Vagina (tissue), 2 donors: ENCODE measurements at places on chromosomes 2 and 18. TPM values are rescaled to one million over a fixed set of nuclear protein-coding genes. Genes with fewer than 3 reads are reported as not detected.

GRCh38 chr2:197001921-197002320 is 75.4 kb upstream of the PGAP1 start:
- H3K27ac ChIP-seq = no peak overlapping the region
- no peaks in the 10 kb centered on the region for H3K36me3 ChIP-seq
- DNase-seq = no peak
- no peaks in the 10 kb centered on the region for H3K4me1 ChIP-seq

The GAL3ST2 gene
- 0.98 TPM for total RNA-seq

DNA sequence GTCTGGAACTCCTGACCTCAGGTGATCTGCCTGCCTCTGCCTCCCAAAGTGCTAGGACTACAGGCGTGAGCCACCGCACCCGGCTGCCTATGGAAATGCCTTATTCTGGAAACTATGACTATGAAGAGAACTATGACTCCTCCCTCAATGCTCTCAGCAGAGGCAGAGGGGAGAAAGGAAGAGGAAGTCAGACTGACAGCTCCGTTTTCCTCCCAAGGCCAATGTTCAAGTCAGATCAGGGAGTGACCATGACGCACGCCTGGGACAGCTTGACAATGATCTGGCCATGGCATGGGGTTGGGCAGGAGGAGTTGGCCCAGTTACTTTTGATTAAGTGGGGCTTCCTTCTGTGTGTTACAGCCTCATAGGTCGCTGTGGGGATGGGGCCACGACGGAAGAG is 44.3 kb upstream of the MRPL33 start:
- no peak overlapping the region for H3K27ac ChIP-seq
- no peak for DNase-seq
- no peak overlapping the region for H3K4me3 ChIP-seq
- H3K36me3 ChIP-seq = no peaks in the 10 kb centered on the region
- H3K27me3 ChIP-seq = no peaks in the 10 kb centered on the region

- no peaks in the 10 kb centered on the region for H3K4me1 ChIP-seq
- H3K27ac ChIP-seq = no peak overlapping the region
- DNase-seq = no peak
- H3K4me3 ChIP-seq = no peak overlapping the region
- H3K27me3 ChIP-seq = no peaks in the 10 kb centered on the region
- no peaks in the 10 kb centered on the region for H3K36me3 ChIP-seq
These were observed 57.8 kb upstream of the MC2R start for GRCh38 chr18:13973061-13973575.

DNA sequence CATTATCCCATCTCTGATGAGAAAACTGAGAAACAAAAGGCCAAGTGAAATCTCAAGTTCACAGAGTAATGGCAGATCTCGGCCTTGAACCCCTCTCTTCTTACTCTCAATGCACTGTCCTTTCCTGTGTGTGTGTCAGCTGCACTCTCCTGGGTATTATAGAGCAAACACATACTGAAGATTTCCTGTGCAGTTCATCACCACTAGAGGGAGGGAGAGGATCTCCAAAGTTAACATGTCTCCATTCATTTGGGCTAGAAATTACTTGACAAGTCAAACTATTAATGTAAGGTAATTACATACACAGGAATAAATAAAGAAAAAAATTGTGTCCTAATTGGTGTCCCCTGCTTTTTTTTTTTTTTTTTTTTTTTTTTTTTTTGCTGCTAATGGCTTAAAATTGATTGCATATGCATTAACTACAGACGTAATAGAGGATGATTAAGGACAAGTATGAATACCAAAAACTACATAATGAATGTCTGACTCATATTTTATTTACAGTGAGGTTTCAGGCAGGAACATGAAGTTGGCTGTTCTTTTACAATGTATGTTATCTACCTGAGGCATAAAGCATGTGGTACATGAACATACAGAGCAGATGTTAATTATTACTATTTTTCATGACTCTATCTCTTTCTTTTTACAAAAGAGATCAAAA is 269.2 kb downstream of the NYAP2 start:
- DNase-seq = no peak
- H3K36me3 ChIP-seq = no peaks in the 10 kb centered on the region

DNA sequence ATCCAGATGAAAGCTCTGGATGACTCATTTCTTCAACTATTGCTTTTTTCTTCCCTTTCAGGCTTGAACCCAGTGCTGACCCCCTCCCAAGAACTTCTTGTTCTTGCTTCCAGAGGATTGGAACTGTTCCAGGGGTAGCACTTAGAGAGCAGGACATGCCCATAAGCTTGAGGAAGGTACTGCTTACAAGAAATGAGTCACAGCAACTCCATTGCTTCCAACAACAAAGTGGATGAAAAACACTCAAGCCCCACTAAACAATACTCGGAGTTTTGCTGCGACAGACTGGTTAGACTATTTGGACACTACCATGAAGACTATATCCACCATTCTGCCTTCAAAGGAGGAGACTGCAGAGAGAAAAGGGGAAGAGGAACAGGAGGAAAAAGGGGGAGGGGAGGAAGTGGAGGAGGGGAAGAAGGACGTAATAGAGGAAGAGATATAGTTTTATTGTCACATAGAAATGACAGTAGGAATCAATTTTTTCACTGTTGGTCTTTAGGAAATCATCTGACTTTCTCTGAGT is 1.6 kb upstream of the EPC2 start:
- H3K36me3 ChIP-seq = no peaks in the 10 kb centered on the region
- H3K4me1 ChIP-seq = peaks cover 33% of the 10 kb centered on the region
- no peaks in the 10 kb centered on the region for H3K27me3 ChIP-seq
- no peak overlapping the region for H3K27ac ChIP-seq
- DNase-seq = no peak

DNA sequence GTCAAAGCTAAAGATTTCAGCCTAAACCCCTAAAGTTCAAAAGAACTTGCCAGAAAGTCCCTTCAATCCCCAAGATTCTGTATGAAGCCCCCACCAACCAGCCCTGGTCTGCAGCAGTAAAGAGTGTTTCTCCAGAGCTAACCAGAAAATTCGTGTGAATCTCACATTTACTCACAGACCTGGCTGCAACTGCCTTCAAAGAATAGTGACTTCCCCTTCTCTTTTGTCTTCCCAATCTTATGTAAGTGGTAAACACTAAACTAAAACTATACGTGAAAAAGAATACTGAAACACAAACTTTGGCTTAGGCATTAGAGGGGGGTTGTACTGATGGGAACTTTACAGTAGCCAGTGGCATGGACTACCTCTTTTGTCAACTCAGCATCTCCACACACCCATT is 50.6 kb upstream of the SETBP1 start:
- peaks cover 6% of the 10 kb centered on the region for H3K4me1 ChIP-seq
- no peak overlapping the region for H3K4me3 ChIP-seq
- no peak overlapping the region for H3K27ac ChIP-seq
- no peaks in the 10 kb centered on the region for H3K27me3 ChIP-seq

- no peak overlapping the region for H3K4me3 ChIP-seq
- no peaks in the 10 kb centered on the region for H3K36me3 ChIP-seq
- H3K27me3 ChIP-seq = no peaks in the 10 kb centered on the region
- no peak overlapping the region for H3K27ac ChIP-seq
- no peaks in the 10 kb centered on the region for H3K4me1 ChIP-seq
These were observed 145.3 kb upstream of the ALKAL2 start for GRCh38 chr2:433216-433615.

The IMMT gene
- 51.8 TPM for total RNA-seq

- DNase-seq = no peak
- H3K27me3 ChIP-seq = no peaks in the 10 kb centered on the region
- no peak overlapping the region for H3K27ac ChIP-seq
- no peak overlapping the region for H3K4me3 ChIP-seq
These were observed 222.8 kb downstream of the SUCLG1 start for GRCh38 chr2:84236288-84236687.
